Hematopoietic multipotent progenitor cell (in vitro differentiated cells): ENCODE measurements at places on chromosomes 1 and 21. TPM values are rescaled to one million over a fixed set of nuclear protein-coding genes. Genes with fewer than 3 reads are reported as not detected.

DNA sequence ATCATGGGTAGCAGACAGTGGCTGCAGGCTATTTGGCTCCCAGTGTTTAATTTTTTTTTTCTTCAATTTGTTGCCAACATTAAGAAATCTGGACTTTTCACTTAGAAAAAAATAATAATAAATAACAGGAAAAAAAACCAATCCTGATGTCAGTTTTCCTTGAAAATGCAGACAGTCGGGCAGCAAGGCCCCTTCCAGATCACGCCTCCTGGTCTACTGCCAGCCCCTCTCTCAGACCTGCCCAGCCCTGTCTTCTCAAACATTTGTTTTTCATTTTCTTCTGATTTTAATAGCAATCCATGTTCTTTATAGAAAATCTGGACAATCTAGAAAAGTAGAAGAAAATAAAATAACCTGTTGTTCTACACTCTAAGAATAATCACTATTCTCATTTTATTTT is 15.5 kb downstream of the IFNGR2 start:
- DNase-seq: no peak

- no peak for DNase-seq
These were observed 463.5 kb downstream of the LMO4 start for GRCh38 chr1:87791931-87792740.

LRRIQ3 gene
- total RNA-seq: 0.27 TPM

GRCh38 chr1:16134066-16134801 is 21.6 kb downstream of the EPHA2 start:
- DNase-seq: no peak

S100A9 gene
- 88.9 TPM for total RNA-seq

TMEM82 gene
- total RNA-seq: not detected

DNA sequence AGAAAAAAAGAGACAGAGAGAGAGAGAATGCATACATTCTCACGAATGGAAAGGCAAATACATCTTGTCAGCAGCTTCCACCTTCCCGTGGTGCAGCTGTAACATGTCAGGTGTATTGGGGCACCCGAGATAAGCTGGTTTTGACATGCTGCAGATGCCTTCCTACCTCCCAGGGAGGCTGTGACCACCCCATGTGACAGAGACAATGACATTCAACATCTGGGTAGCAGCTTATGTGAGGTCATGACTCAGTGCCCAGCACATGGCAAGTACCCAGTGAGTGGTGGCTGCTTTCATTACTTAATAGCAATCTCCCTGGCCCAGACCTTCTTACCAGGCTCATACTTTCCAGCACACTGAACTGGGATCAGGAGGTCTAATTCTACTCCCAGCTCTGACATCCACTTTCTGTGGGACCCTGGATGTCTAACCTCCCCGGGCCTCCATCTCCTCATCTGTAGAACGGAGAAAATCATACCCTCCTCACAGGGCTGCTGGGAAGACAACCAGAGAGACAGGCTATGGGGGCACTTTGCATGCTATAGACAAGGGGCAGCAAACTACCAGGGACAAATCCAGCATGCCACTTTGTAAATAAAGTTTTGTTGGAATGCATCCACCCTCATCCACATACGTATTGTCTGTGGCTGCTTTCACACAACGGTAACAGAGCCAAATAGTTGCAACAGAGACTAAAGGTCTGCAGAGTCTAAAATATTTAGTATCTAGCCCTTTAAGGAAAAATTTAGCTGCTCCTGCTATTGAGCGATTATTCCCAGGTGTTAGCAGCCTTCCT is 38.5 kb upstream of the ZBTB40 start:
- peak; percentile 10 for DNase-seq

IFNLR1 gene
- under 0.01 TPM for total RNA-seq

DNA sequence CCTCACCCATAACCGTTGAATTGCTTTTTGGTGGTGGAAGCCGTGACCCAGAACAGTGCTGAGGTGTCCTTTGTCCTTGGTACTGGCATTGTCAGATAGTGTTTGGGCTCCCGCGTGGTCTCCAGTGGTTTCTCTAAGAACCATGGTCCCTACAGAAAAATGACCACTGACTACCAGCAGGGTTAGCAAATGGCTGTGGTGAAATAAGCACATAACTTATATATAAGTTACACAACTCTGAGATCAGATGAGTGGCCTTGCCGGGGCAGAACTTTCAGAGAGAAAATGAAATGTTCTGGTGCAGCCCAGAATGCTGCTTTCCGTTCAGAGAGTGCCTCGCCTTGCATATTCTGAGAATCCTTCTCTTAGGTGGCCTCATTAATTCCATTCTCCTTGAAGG is 5.0 kb downstream of the SLC37A1 start:
- DNase-seq: no peak

DNA sequence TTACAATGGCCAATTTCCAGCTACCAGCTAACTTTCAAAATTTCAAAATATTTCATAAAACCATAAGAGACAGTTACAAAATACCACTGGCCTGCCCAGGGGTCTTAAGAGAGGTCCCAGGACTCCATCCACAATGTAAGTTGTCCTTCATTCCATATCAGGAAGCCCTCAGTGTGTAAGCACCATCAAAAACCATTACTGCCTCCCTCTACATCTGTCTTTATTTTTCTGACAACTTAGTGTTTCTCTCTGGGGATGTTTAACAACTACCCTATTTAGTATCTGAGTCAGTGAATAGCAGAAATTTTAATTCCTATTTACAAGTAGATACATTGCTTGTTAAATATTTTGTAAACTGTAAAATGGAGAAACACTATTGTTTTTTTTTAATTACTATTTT is 339.3 kb upstream of the ADAMTS5 start:
- DNase-seq: no peak

CLDN8 gene
- total RNA-seq: not detected

DYNLT5 gene
- 15.1 TPM for total RNA-seq

- no peak for DNase-seq
These were observed 62.8 kb upstream of the KIF26B start for GRCh38 chr1:245091818-245092637.

- no peak for DNase-seq
These were observed 1.4 kb upstream of the NUP133 start for GRCh38 chr1:229509576-229509975.

DNA sequence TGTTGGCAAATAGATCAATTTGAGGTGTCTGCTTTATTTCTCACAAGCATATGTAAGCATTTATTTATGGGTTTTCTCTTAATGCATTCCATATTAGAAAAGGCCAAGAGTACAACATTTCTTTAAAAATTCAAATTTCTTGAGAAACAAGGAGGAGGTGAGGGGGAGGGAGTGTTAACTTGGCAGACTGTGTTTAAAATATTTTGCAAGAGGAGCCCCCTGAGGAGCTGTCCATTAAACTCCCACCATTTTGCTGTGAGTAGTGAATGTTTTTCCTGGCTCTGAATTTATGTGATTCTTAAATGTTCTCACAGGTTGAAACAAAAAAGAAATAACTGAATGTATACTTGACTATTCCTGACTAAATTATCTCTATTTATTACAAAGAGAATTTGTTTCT is 363.8 kb downstream of the PTPRC start:
- no peak for DNase-seq

KCNE2 gene
- total RNA-seq: not detected

HLX gene
- total RNA-seq: 8.1 TPM

EDARADD gene
- 8.3 TPM for total RNA-seq

- no peak for DNase-seq
These were observed 2.5 kb downstream of the ARHGEF19 start for GRCh38 chr1:16209847-16210407.

GRCh38 chr1:113783254-113784103 is 24.2 kb upstream of the PHTF1 start:
- peak; percentile 81 for DNase-seq

LMX1A gene
- total RNA-seq: not detected

- no peak for DNase-seq
These were observed 1.7 kb downstream of the CD244 start for GRCh38 chr1:160860840-160861505.

DNA sequence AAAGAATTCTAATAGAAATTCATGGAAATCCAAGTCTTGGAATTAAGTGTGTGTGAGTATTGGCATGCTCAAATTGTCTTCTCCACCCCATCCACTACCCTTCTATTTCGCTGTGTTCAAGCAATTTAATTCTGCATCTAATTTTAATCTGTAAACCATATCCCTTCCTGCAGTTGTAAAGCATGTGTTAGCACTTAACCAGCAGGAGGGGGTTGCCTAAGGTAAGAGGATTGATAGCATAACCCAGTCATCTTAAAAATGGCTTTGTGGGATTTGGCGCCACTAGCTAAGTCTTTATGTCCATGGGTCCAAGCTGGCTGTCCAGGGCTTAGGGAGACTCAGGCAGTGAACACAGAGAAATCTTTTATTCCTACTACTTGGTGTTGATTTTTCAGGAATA is 210.3 kb downstream of the PTPRC start:
- DNase-seq: no peak

DNA sequence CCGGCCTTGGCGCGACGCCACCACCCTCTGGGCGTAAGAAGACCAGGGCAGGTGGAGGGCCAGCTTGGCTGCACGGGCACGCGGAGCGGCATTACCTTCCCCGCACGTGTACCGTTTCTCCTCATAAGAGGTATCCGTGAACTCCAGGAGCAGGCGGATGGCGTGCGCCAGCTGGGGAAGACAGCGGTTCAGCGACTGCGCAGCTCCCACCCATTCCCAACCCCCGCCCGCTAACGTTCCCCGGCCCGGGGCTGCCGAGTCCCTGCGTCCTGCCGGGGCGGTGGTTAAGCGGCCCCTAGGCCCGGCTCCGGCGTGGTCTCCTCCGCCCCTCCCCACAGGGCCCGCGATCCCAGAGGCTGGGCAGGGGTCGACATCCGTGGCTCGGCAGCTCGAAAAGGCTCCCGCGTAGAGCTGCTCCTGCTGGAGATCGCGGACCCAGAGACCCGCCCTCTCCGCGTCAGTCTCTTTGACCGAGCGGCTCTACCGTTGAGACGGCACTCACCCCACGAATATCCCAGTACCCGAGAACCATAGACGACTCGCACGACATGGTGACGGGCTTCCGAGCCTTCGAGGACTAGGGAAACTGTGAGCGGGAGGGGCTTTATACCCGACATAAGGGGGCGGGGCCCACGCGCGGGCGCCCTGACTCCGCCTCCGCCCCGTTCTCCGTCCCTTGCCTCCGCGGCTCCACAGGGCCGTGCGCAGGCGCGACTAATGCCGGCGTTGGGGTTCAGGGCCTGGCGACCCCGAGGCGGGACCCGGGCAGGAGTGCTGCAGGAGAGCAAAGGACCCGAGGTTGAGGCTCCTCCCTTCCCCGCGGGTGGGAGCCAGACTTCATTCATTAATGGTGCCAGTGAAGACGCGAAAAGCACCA is 862 bp downstream of the GSTM3 start:
- DNase-seq: peak; percentile 80

FAM167B gene
- under 0.01 TPM for total RNA-seq

- DNase-seq: no peak
These were observed 3.2 kb upstream of the ARHGAP30 start for GRCh38 chr1:161072751-161073449.

ZNF648 gene
- under 0.01 TPM for total RNA-seq

IRF6 gene
- total RNA-seq: 5.4 TPM

DNA sequence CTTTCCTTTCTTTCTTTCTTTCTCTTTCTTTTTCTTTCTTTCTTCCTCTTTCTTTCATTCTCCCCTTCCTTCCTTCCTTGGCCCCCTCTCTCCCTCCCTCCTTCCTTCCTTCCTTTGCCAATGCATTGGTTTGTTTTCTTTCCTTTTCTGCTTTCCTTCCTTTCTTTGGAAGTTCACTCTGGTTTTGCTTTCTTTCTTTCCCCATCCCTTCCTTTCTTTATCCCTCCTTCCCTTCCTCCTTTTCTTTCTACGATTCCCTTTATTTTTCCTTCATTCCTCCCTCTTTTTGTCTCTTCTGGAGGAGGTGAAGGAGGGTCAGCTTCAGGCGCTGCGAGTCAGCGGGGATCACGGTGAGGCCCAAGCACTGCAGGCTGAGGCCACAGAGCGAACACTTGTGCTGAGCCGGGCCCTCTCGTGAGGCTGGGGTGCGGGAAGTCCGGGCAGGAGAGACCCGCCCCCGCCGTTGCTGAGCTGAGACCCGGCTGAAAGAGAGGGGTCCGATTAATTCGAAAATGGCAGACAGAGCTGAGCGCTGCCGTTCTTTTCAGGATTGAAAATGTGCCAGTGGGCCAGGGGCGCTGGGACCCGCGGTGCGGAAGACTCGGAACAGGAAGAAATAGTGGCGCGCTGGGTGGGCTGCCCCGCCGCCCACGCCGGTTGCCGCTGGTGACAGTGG is 1.5 kb downstream of the SIM2 start:
- DNase-seq: no peak

- DNase-seq: peak; percentile 35
These were observed 213.1 kb downstream of the RERE start for GRCh38 chr1:8604041-8604945.

TMEM240 gene
- total RNA-seq: 1.1 TPM

GRCh38 chr1:66374148-66374547 is 159.8 kb upstream of the SGIP1 start:
- DNase-seq: no peak
